Trophoblast cell (in vitro differentiated cells and primary cell): ENCODE measurements at places on chromosomes 1 and 21.

GRCh38 chr1:19831441-19831840, 16.4 kb upstream of the RNF186 start:
- H3K4me3 ChIP-seq = no peak overlapping the region
- no peaks in the 10 kb centered on the region for H3K36me3 ChIP-seq
- no peaks in the 10 kb centered on the region for H3K4me1 ChIP-seq
- H3K27me3 ChIP-seq = no peaks in the 10 kb centered on the region

- H3K4me1 ChIP-seq = peaks cover 5% of the 10 kb centered on the region
- no peaks in the 10 kb centered on the region for H3K27me3 ChIP-seq
- H3K4me3 ChIP-seq = no peak overlapping the region
- no peaks in the 10 kb centered on the region for H3K36me3 ChIP-seq
Measured at GRCh38 chr1:101407505-101408211, 170.8 kb downstream of the S1PR1 start.

- no peak overlapping the region for H3K27ac ChIP-seq
- no peak overlapping the region for H3K4me3 ChIP-seq
- peak; percentile 98 for DNase-seq
- H3K4me1 ChIP-seq = peaks cover 5% of the 10 kb centered on the region
- no peaks in the 10 kb centered on the region for H3K27me3 ChIP-seq
Measured at GRCh38 chr1:58839846-58840835, 56.3 kb upstream of the JUN start.

- no peak for DNase-seq
- no peaks in the 10 kb centered on the region for H3K27me3 ChIP-seq
- H3K4me3 ChIP-seq = no peak overlapping the region
- no peaks in the 10 kb centered on the region for H3K36me3 ChIP-seq
- H3K27ac ChIP-seq = no peak overlapping the region
Measured at GRCh38 chr1:234954613-234955012, 174.0 kb downstream of the TOMM20 start.

- no peak overlapping the region for H3K4me3 ChIP-seq
- no peaks in the 10 kb centered on the region for H3K27me3 ChIP-seq
- H3K36me3 ChIP-seq = no peaks in the 10 kb centered on the region
- peaks cover 3% of the 10 kb centered on the region for H3K4me1 ChIP-seq
- H3K27ac ChIP-seq = no peak overlapping the region
Measured at GRCh38 chr1:204894606-204895005, 23.9 kb downstream of the NFASC start.
